ENCODE measurements at places on chromosomes 11 and 22.

- DNase-seq: no peak
Measured at GRCh38 chr22:43100225-43100624, 10.3 kb upstream of the BIK start.

GRCh38 chr22:25668437-25668836 is 73.6 kb upstream of the MYO18B start:
- DNase-seq: peak; percentile 91

DNA sequence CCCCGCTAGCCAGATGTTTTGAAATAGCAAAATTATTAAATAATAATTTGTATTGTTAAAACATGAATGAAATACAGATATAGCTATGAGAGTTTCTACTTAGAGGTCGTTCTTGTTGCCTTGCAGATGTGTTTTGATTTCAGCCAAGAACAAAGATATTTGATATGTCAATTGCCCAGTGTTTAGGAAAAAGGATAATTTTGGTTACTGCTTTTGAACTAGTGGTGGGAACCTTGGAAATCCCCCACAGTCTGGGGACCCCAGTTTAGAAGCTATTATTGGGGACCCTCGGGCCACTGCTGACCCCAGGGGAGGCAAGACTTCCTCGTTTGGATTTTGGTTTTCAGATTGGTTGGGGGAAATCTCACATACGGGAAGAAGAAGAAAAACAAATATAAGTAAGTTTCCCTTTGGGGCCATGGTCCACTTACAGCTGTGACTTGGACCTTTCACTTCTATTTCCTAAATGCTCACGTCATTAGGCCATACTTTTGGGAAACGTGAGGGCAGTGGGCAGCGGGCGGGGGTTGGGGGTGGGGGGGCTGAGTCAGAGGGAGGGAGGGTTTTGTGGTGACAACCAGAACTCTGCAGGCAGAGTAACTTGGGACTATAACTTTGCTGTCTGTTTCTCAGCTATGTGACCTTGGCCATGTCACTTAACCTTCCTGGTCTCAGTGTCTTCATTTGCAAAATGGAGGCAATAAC is 37.0 kb downstream of the LDLRAD3 start:
- DNase-seq: peak; percentile 44

DNA sequence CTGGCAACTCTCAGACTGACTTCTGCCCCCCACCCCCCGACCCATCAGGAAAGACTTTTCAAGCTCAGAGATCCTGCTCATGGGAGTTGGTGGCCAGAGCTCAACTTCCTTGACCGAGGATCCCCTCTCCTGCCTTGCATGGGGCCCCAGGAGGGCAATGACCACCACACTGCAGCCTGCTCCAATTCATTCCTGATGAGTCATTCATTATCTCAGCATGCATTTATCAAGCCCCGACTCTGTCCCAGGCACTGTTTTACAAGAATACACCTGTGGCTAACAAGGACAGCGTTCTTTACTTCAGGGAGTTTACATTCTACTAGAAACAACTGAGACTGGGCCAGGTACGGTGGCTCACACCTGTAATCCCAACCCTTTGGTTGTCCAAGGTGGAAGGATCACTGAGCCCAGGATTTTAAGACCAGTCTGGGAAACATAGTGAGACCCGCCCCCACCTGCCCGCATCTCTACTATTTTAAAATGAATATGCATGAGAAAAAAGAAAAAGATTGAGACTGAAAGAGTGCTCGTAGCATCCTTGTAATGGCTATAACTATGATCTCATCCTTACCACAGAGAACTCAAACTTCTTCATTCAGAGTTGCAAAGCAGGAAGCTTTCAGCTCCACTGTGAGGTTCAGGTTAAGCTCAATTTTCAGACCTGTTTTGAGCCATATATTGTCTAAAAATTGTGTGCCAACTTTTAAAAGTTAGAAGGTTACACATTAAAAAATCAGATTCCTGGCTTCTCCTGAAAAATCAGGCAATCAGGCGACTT is 60.4 kb downstream of the FEZ1 start:
- peak; percentile 9 for DNase-seq

GRCh38 chr11:11427140-11427539 is 74.1 kb upstream of the CSNK2A3 start:
- DNase-seq: no peak

DNA sequence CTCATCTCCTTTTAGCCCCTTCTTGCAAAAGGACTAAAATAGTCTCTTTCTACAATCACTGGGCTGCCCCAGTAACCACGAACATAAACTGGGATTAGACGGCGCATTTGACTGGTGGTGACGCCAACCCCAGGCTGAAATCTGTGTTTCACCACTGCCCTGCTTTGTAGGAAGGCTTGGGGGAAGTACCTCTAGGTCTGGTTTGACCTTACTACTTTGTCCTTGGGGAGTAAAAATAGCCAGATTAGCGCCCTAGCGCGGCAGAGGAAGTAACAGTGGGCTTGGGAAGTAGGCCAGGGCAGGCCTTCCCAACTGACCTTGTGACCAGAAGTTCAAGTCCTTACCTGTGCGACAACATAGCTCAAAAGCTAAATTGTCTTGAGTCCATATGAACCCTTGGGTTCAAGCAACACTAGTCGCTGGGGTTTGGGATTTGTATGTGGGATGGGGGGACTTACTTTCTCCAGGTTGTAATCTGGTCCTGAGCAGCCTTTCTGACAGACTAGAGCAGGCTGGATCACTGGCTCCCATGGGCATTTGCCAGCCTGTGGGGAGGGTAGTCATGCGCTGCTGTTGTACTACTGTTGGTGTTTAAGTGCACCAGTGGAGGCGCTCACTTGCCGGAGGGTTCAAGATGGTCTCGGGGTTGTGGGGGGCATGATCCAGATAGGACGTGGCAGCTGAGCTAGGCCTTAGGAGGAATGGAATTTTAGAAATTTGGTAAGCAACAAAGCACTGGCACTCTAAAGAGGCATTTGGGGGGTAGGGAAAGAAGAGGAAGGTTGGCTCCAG is 953 bp upstream of the PACS1 start:
- DNase-seq: peak; percentile 56

GRCh38 chr11:67344264-67344663 is 9.1 kb downstream of the POLD4 start:
- DNase-seq: no peak

- DNase-seq: no peak
Measured at GRCh38 chr11:105372206-105372605, 232.6 kb upstream of the CARD18 start.

GRCh38 chr22:47209547-47210023 is 447.1 kb downstream of the TBC1D22A start:
- no peak for DNase-seq

DNA sequence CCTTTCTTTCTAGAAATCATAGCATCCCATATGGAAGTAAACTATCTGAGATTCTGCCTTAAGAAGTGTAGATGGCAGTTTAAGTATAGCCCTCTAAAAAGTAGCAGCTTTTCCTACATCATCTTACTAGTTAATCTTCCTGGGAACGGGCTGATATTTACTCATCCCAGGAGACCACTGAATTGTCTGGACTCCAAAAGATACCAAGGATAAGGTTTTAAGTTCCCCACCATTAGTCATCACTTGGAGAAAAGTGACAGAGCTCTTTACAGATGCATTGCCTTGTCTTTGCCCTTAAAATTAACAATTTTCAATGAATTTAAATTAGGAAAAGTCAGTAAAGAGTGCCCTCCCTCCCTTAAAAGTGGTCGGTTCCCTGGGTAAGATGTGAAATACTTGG is 129.5 kb downstream of the MAML2 start:
- peak; percentile 73 for DNase-seq

GRCh38 chr11:3710485-3711259 is 39.5 kb upstream of the CHRNA10 start:
- no peak for DNase-seq

- DNase-seq: no peak
Measured at GRCh38 chr11:95688501-95689222, 100.9 kb downstream of the FAM76B start.

- no peak for DNase-seq
Measured at GRCh38 chr11:78474451-78474850, 56.8 kb upstream of the GAB2 start.

- DNase-seq: peak; percentile 50
Measured at GRCh38 chr11:47948137-47948536, 32.2 kb upstream of the PTPRJ start.

GRCh38 chr11:72327606-72328005 is 83.6 kb upstream of the PHOX2A start:
- no peak for DNase-seq

GRCh38 chr22:34845391-34845790 is 220.6 kb upstream of the ISX start:
- DNase-seq: no peak

GRCh38 chr11:2436521-2437031 is 7.7 kb downstream of the TRPM5 start:
- DNase-seq: no peak

GRCh38 chr11:120906766-120907165 is 117.1 kb upstream of the TBCEL start:
- DNase-seq: no peak

DNA sequence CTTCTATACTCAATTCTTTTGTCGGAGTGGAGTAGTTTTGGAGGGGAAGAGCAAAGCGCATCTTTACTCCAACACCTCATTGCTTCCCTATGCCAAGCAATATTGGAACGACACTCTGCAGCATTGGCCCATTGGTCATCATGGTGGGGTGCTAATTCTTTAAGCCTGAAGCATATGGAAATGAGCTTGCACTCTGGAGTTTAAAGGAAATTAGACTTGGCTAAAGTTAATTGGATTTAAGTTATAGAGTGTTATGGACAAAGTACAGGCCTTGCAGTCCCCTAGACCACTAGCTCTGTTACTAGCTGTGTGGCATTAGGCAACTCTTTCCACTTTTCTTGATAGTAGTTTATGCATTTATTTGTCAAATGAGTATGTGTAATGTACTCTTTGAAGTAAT is 568.3 kb upstream of the TENM4 start:
- DNase-seq: no peak

DNA sequence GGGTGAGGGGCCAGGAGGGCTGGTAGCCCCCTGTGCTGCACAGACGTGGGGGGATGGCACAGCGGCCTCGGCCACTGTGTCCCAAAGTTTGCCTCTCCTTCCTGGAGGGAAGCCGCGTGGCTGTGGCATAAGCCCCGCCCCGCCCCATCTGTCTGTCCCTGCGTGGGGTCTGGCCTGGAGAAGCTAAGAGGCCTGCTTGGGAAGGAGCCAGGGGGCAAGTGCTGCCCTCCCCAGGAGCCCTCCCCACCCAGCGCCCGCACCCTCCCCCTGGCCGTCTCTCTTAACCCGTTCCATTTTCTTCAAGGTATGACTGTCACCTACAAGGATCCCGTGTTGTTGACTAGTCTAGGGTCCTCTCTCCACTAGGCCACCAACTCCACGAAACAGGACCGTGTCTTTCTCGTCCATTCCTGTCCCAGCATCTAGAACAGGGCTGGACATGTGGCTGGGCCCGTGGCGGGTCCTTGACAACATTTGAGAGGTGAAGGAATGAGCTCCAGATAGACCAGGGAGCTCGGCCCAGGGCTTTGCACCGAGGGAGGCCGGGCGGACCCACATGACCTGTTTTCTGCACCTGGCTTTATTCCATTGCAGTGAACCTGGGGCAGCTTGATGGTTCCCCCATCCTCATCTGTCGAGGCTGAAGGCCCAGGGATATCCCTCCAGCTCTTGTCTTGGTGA is 428.0 kb downstream of the TBC1D22A start:
- DNase-seq: no peak

- no peak for DNase-seq
Measured at GRCh38 chr22:45631140-45631840, 40.3 kb upstream of the ATXN10 start.

DNA sequence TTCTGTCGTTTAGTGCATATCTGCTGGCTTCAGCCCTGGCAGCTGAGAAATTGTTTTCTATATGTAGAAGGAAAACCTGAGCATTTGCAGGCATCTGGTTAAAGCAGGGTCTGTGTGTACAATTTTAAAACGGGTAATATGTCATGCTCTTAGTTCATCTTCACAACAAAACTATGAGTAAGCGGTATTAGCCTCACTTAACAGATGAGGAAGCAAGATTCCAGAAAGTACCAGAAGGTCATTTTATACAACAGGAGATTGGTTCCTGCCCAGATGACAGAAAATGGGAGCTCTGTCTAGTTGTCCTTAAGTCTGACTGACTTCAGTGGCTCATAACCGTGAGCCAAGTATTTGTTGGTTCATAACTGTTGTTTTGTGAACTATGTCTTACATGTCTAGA is 1.1 kb downstream of the TIMM10B start:
- no peak for DNase-seq

- no peak for DNase-seq
Measured at GRCh38 chr11:69001243-69002081, 11.6 kb downstream of the MRGPRF start.

- peak; percentile 19 for DNase-seq
Measured at GRCh38 chr22:45846952-45847351, 130.0 kb downstream of the WNT7B start.

Data from fibroblast of pulmonary artery (primary cell).